H7 (cell line): ENCODE measurements at places on chromosomes 7 and 10.

DNA sequence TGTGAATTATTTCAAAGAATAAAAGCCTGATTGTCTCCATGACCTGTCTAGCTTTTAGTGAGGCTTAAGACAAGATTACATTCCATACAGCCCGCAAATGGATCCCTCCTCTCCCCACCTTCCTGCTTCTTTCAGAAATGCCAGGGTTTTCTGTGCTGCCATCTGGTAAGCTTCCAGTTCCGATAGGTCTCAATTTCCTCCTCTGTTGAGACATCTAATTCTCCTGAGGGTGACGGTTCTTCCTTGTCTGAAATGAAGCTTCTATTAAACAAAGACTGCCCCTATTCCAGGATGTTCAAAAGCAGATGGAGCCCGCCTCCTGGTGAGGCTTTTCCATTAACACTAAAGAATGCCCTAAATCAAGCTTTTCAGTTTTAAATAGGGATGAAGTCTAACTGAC lies 295.6 kb downstream of the PTPRN2 start:
- no peak for DNase-seq

DNA sequence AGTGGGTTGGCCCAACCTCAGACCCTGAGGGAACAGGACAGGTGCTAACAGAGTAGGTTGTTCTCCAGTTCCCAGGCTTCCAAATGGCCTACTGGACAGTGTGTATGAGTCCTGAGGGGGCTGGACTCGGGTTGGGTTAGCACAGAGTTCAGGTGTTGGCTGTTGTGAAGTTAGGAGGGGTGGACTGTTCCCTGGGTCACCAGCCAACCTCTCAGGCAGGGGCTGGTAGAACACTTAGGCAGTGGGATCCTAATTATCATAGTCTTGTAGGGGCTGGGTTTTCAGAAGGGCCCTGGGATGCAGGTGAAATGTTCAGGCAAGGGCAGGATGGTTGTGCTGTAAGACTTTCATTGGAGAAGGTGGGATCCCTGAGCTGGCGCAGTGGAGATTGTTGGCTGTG lies 293.0 kb downstream of the ZWINT start:
- DNase-seq = no peak

DNA sequence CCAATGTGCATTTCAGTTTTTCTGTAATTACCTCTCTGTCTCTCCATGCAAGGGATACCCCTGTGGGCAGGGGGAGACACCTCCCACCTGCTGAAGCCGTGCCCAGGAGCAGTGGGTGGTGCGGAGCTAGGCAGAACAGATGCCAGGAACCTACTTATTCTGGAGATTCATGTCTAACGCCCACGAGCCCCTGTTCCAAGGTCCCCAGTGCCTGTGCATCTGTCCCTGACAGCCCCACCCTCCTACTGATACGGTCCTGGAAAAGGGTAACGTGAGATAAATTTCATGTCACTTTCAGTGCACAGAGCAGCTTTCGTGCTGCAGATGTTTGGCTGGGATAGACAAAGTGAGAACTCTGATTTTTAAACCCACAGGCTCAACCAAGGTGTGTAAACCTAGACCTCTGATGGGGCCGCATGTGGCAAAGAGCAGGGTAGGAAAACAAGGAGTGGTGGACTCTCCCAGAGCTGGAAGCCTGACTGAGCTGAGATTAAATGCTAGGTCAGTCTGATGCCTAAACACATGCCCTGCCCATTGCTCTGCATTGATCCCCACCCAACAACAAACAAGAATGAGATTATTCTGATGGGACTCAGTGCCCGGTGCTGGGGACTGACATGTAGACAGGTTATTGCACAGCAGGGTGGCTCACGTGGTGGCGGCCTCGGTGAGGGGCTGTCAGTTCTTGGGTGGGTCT lies 123.6 kb upstream of the GDF10 start:
- no peak for DNase-seq

GRCh38 chr7:114345494-114345893 lies 69.1 kb upstream of the FOXP2 start:
- DNase-seq = no peak

- no peak for DNase-seq
These were observed 38.6 kb upstream of the WASL start for GRCh38 chr7:123787220-123788007.

DNA sequence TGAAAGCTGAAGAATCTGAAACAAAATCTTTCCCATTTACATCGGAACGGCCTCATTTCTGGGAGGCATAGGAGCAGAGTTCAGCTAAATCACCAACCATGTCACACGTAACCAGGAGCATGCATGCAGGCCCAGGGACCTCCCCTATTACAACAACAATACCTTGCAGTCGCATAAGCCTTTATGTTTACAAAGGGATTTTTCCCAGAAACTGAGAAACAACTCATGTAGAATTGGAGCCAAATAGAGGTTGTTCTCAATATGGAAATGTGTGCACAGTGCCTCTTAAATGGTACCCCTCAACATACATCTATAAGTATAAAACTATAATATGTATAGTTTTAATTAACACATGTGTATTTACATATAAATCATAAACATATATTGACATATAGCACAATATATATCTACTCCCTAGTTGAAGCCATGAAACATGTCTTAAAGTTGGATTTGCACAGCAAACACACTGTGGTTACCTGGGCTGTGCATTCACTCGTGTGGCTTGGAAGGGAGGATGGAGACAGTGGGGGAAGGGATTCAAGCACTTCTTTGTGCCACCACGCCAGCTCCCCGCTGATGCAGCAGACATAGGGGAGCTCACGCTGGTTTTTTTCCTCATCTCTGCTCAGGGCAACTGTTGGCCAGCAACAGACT lies 35.0 kb upstream of the DGKI start:
- no peak for DNase-seq

GRCh38 chr7:22868509-22868908 lies 45.9 kb upstream of the TOMM7 start:
- DNase-seq = no peak

- no peak for DNase-seq
These were observed 1019.6 kb upstream of the SORCS1 start for GRCh38 chr10:108184114-108184513.

DNA sequence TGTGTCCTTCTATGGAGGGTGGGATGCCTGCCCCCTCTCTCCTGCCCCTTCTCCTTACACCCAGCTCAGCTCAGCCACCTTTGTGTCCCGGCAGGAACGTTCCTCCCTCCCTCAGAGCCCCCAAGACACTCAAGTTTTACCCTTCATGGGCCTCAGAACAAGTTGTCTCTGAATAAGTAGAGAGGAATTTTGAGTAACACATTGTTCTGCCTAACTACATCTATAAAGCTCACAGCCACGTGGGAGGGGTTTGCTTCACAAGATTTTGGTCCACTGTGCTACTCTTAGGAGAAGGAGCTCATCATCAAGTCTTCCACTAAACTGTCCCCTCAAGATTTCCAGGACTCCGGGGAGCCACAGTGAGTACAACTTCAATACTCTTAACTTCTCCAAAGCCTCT lies 51.6 kb upstream of the ZNF32 start:
- DNase-seq = no peak

- DNase-seq = no peak
These were observed 8.5 kb upstream of the ZNF22 start for GRCh38 chr10:44992070-44992731.

GRCh38 chr10:48557511-48558123 lies 47.3 kb downstream of the ARHGAP22 start:
- no peak for DNase-seq

DNA sequence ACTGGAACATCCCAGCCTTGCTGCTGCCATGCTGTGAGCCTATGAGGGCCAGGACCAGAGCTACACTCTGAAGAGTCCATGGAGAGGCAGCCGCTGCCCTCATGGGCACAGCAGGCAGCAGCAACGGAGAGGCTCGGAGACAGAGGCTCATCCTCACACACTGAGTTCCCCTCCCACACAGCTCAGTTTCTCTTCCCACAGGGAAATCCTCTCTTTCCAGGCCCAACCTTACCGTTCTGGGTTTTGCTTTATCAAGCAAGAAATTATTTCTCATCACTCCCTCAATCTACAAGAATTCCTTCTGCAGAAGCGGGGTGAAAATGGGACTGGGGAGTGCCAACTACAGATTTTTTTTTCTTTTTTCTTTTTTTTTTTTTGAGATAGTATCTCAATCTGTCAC lies 36.6 kb downstream of the GOLGA7B start:
- DNase-seq = no peak

GRCh38 chr10:89171996-89172395 lies 35.1 kb downstream of the CH25H start:
- DNase-seq = no peak

DNA sequence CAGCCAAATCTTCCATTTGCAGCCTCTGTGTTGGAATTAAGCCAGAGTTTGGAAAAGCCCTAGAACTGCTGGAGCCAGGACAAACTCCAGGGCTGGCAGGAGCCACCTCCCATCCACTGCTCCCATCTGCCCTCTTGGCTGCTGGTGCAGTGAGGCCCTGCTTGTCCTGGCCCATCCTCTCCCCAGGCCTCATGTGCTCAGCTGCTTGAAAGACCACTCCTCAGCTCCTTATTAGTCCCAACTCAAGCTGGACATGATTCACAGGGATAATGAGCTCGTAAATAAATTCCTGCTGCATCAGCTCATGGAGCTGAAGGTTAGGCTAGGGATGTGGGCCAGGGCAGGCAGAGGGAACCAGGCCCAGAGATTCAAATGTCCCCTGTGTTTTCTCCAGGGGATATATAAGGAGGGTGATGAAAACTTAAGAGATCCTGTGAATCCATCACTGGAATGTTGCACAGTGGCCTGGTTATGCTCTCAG lies 282.8 kb downstream of the RPS24 start:
- no peak for DNase-seq

DNA sequence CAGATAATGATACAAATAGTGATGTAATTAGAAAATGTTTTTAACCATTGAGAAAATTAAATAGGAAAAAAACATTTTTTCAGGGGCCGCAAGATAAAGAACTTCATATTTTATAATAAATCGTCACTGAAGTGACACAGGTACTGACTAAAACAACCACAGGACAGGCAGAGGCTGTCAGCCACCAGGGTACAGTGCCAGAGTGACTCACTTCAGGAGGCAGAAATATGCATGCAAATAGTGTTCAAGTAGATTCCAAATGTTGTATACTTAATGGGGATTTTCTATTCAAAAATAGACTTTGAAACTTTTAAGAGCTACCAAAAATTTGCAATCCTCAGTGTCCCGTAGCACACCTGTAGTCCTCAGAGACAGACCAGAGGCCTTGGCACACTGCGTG lies 68.6 kb downstream of the FRMPD2 start:
- no peak for DNase-seq

GRCh38 chr10:117078168-117078837 lies 59.8 kb downstream of the VAX1 start:
- no peak for DNase-seq

GRCh38 chr10:22659866-22660265 lies 54.5 kb downstream of the PIP4K2A start:
- DNase-seq = no peak

DNA sequence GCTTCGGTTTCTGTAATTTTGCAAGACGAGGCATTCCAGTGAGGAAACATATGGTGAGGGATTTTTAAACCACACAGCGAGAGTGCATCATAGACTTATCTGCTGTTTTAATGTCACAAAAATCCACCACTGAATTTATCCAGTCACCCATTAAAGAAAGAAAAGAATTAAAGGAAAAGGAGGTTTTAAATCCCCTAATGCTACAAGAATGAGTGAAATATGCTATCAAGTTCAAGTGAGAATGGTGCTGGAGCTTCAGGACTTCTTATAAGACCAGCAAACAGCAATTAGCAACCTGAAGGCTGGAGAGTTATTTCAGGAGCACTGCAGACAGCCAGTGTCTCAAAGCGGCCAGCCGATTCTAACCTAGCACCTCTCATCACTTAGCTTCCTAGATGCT lies 439.1 kb upstream of the MGMT start:
- no peak for DNase-seq

DNA sequence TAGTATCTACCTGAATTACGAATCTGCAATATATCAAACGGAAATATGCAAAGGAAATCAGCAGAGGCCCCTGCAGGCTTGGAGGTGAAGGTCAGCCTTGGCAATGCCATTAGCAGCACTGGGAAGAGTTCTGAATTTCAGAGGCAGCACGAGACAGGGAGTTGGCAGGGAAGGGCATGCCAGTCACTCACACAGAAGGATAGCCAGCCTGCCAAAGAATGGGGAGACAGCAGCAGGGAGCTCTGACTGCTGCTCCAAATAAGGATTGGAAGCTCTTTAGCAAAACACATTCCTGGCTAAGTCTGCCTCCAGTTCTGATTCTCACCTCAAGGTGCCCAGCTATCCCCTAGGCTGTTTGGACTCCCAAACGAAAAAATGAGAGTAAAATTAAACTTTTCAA lies 188.0 kb downstream of the PDE1C start:
- DNase-seq = peak; percentile 5

DNA sequence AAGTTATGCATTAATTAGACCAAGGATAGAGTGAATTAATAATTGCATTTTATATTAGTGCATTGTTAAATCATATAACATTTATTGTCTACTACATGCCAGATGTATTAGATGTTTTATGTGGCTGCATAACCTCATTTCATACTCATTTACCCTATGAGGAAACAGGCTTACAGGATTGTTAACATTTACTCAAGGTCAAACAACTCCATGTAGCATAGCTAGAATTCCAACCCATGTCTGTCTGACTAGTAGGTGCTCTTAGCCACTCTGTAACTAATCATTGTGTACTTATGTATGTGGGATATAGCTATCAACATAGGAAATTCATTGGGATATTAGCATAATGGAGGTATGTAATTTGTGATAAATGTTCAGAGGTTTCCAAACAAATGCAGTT lies 46.3 kb downstream of the PHYHIPL start:
- no peak for DNase-seq

DNA sequence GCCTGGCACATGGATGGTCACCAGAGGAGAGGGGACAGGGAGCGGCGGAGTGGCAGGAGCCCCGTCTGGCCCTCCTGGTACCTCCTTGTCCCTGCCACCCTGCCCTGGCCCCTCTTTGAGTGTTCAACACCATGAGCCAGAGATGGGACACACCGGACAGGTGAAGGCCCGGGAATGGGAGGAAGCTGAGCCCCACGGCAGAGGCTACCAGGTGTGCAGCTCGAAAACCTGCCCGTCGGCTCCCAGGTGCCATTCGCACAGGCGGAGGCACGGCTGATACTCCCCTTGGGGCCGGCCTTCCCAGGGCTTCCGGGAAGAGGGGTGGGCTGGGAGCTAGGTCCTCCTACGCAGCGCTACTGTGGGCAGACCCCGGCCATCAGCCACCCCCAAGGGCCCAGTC lies 44.1 kb downstream of the TNRC18 start:
- DNase-seq = no peak

DNA sequence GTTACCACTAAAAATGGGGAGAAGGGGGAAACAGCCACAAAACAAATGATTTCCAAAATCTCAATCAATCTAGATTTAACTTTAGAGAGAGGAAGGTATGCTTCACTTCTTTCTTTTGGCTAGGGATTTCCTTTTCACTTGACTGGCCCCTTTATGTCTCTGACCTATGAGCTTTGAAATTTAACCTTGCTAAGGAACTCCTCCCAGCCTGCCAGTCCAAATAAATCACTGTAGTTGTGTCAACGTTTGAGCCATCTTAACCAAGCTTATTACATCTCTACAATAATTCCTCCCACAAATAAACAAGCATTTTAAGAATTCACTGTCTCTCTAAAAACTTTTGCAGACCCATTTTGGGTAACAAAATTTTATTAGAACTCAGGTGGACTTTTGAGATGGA lies 315.5 kb upstream of the CELF2 start:
- no peak for DNase-seq
